ENCODE measurements at places on chromosomes 1 and 21.

DNA sequence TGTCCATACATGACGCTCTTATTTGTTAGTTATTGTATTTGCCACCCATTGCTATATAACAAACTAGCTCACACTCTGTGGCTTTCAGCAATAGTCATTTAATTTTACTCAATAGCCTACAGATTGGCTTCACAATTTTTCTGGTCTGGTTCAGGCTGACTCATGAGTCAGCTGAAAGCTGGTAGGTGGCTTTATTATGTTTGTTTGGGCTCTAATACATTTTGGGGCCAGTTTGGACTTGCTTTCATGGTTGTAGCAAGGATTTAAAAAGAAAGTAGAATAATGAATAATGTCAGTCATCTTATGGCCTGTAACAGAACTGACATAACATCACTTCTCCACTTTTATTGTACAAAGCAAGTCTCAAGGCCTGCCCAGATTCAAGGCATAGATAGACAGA is 338.7 kb downstream of the LRRIQ3 start:
- DNase-seq = no peak

DNA sequence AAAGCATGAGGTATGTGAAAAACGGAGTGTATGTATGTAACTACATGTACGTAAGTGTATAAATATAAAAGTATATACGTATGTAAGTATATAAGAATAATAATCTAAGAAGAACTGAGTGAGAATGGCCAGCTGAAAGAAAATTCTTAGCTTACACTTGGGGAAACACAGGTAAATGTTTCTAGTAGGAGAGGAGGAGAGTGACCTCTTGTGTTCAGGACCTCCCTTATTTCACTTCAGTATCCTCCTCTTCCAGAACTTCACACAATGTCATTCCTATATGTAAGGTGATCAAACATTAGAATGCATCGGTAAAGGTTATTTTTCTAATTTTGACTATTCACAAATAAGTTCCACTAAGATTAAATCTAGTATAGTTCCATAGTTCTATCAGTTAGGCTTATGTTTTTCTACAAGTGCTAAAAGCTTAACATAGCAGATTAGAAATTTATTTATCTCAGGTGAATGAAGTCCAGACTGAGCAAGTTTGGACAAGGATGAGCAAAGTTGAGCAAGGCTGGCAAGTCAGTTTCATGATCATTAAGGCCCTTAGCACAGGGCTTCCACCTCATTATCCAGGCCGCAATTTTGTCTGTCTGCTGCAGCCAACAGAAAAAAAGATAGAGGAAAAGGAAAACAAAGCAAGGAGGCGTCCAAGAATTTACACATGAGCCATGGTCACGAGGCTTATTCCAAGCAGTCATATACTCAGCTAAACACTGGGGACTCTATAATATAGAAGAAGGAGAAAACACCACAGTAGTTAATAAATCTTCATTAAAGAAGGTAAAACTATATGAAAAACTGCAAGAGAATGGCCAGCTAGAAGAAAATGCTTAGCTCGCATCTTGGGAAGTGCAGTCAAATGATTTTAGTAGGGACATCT is 7.1 kb upstream of the MROH9 start:
- no peak for DNase-seq

- no peak for DNase-seq
These were observed 45.6 kb downstream of the GLIS1 start for GRCh38 chr1:53693339-53693738.

DNA sequence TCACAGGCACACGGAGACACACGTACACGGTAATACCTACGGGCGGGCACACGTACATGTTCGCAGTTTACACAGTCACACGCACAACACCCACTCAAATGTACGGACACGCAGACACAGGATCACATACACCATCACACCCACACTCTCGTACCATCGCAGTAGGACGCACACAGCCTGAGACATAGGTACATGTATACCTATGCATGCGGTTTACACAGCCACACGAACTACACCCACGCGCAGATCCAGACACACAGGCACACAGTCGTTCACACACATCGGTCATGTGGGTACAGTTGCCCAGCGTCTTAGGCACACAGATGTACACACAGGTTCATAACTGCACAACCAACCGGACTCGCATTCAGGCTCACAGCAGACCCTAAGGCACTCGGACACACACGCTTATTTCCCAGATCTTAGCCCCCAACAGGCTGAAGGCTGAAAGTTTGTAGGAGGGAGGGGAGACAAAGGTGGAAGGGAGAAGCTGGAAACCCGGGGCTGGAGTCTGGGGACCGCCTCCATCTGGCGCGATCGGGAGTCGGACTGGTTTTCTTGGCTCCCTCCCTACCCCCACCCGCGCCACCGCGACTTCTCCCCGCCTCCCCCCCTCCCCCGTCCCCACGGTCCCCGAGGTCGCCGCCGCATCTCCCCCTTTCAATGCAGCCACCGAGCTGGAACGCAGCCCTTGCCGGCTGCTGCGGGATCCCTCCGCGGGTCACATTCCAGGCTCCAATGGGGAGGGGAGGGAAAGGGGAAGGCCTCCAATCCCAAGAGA is 51.9 kb upstream of the SYNC start:
- DNase-seq = no peak

DNA sequence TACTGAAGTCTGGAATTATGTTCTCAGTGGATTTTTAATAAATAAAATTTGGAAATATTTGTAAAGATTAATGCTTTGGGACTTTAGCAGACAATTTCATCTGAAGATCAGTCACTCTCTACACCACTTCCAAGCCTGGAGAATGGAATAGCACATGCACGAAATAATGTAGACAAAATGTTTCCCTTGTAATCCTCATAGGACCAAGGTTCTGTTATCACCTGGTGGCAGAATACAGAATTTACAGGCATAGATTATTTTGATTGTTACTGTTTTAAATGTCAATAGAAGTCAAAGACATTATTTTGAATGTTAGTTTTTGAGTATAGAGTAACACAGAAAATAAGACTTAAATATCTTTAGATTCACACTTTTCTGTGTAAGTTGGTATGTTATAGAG is 9.1 kb upstream of the ELAVL4 start:
- DNase-seq = no peak

- no peak for DNase-seq
These were observed 613.3 kb downstream of the PLPP3 start for GRCh38 chr1:55965981-55966461.

DNA sequence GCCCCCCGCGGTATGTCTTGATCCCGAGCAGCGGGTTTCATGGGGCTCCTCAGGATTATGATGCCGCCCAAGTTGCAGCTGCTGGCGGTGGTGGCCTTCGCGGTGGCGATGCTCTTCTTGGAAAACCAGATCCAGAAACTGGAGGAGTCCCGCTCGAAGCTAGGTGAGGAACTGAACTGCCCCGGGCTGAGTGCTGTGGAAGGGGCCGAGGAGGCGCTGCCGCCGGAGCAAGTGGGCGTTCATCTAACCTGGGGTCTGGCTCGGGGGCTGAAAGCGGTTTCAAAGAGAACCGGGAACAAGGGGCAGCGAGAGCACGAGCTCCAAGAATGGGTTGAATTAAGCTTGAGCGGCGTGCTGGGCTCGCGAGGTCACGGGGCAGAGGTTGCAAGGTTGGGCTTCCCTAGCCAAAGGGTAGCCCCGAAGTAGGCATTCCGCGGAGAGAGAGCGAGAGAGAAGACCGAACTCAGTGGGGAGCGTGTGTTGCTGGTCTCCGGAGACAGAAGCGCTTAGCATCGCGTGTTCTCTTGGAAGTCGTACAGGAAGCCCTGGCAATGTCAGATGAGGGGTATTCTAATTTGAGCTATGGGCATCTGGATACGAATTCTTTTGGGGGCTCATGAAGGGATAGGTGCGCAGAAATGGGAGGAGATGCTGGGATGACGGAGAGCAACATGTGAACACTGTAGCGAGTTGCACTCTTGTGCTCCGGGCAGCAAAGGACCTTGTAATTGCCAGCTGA is 732 bp downstream of the HS2ST1 start:
- peak; percentile 43 for DNase-seq

DNA sequence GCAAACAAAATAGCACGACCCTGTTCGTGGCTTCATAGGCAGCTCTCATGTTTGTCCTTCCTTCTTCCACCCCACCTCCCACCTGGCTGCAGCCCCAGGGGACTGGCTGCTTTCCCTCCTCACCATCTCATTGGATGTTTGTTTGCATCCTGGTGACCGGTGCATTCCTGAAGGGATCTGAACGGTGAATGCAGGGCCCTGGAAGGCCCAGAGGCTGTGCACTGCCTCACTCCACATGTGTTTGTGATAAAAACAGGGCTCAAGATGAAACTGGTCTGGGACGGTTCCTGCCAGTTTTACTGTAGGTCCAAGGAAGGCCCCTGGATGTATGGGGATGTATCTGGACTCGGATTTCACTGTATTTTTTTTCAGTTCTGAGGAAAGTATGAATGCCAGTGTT is 42.8 kb downstream of the CNN3 start:
- no peak for DNase-seq

- DNase-seq = peak; percentile 70
These were observed 1.7 kb upstream of the JUN start for GRCh38 chr1:58785442-58786058.

DNA sequence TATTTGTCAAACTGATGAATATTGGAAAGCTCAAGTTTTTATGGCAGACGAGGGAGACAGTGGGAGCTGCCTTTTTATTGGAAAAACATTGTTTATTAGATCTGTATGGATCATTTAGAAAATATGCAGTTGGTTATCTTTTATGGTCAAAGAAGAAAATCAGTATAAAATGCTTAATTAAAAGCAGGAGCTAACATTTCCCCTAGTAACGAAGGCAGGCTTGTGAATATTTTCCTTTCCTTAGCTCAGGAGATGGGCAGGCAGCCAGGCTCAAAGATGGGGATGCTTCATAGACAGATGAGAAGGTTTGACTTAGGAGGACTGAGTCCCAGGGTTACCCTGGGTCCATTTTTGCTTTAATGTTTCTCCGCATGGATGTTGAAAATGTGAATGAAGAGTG is 26.0 kb downstream of the ROR1 start:
- no peak for DNase-seq
